ENCODE measurements at places on chromosomes 12 and 14.

GRCh38 chr12:122880155-122880667, 15.7 kb downstream of the VPS37B start:
- DNase-seq = peak; percentile 4

DNA sequence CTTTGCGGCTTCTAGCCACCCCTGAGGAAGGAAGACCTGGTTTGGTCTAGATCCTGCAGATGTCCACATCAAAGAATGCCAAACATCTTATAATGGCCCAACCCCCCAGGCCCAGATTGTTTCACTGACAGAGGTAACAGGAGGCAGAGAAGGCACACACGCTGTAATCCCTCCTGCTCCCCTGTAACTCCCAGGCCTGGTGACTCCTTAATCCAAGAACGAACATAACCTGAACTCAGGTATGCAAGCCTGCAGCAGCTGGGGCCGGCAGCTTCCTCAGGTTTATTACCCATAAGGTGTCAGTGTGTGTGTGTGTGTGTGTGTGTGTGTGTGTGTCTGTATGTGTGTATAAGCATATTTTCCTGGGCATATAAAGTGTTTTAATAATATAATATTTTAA, 52.7 kb downstream of the ERH start:
- DNase-seq = no peak

GRCh38 chr12:5013266-5013730, 30.4 kb upstream of the KCNA5 start:
- DNase-seq = no peak

- peak; percentile 75 for DNase-seq
Measured at GRCh38 chr12:117874842-117875434, 93.9 kb downstream of the KSR2 start.

DNA sequence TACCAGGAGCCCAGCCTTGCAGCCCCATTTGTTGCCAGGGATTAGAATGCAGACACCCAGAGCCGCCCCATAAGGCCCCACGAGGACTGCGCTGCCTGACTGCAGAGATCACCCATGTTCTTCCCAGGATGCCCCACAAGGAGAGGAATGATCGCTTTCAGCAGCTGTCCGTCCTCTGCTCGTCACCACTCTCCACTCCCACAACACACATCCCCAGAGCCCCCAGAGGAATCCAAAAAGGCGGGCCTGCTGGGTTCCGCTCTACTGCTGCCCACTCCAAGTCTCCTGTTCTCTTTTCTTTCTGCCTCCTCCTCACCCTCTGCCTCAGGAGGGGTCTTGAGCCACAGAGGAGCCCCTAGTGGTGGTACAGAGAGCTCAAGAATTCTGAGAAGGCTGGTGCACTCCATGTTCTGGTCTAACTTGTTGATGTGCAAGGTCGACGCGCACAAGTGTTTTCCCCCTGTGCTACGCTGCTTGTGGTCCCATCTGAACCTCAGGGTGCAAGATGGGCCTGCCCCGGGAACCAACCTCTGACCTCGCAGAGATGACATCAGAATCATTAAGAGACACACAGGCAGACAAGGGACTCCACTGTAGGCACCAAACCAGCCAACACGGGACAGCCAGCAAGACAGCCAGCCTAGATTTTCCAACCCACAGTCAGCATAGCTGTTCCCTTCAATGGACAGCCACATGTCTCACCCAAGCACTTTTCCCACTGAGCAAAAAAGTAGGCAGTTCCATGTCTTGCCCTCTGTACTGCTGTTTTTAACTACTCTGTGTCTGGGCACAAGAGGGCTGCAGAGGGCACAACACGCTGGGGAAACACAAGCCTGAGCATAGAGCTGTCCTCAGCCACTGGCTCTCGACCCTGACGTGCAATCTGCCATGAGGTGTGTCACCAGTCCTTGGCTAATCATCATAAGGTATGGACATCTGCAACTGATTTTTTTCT, 29.9 kb downstream of the PXN start:
- DNase-seq = peak; percentile 49

DNA sequence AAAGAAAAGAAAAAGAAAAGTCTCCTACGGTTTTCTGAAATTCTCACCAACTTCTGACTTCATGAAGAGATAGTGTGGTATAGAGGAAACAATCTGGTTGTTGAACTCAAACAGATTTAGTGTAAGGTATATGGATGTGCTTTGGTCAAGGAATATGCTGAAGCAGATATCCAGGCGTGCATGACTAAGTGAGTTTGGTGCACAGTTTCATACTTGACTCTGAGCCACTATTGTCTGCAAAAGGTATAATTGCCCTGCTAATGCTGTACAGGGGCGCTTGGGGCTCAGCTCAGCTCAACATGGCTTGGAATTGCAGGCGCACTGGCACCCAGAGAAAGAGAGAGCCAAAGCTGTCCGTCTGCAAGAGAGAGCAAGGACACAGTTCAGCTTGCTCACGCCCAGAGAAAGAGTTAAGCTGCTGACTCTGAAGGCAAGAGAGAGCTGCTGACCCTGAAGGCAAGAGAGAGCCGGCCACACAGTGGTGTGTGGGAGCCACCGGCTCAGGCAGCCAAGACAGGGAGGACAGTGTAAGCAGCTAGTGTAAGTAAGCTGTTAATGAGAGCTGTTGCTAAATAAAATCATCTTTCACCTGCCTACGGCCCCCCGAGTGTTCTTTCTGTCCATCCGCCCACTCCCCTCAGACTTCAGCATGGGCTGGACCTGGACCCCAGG, 66.4 kb upstream of the SLC38A4 start:
- no peak for DNase-seq

DNA sequence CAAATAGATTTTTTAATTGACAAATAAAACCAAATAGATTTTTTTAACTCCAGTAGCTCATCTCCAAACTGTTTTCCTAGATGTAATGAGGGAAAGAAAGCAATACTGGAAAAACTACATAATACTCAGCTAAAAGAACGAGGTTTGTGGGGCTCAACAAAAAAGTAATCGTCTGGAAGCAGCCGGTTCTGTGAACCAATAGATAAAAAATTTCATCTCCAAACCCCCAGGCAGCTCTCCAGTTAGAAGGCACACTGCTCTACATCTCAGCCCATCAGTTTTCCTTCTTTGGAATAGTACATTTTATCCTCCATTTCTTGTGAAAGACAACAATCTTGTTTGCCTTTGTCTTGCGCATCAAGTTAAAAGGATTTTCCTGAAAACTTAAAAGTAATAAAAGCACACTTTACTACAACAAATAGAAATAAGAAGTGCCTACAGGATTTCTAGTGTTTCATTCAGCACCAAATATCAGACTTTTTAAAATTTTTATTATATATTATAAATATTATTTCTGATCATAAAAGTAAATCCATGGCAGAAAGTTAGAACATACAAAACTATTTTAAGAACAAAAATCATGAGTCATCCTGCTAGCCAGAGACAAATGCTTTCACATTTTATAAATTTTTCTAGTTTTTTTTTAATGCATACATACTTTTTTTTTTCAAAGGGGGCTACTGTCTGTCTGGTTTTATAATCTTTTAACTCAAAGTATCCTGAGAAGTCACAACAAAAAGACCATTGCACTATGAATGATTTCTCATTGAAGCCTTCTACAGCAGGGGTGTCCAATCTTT, 67.7 kb downstream of the EPS8 start:
- no peak for DNase-seq

GRCh38 chr14:22265319-22266141, 323.5 kb downstream of the DAD1 start:
- no peak for DNase-seq

DNA sequence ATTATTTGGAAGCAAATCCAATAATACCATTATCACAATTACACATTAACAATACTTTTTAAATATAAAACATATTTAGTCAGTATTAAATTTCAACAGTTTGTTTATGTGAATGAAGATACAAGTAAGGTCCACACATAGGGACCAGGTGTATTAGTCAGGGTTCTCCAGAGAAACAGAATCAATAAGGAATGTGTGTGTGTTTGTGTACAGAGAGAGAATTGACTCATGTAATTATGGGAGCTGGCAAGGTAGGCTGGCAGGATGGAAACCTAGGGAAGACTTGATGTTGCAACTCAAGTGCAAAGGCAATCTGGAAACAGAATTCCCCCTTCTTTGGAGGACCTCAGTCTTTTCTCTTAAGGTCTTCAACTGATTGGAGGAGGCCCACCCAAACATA, 123.2 kb upstream of the OTX2 start:
- no peak for DNase-seq

DNA sequence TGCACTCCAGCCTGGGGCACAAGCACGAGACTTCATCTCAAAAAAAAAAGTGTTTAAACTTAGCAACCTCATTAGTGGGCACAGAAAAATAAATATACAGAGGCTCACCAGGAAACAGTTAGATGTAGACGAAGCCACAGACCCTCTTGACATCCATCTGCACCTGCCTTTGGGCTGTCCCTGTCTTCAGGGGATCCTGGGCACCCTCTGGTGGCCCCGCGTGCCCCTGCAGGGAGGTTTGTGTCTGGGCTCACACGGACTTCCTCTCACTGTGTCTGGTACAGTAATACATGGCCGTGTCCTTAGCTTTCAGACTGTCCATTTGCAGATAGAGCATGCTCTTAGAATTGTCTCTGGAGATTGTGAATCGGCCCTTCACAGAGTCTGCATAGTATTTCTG, 916.5 kb downstream of the TMEM121 start:
- DNase-seq = peak; percentile 16

DNA sequence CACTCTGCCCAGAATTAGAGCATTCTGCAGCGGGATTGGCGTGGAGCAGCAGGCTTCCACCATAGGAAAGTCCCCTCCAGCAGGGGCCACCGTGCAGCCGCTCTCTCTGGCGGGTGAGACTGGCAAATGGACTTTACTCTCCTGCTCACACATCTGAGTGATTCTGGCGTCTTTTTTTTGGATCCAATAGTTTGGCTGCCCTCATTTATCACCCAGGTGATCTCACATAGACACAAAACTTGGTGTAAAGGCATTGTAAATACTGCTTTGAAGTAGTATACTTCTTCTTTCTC, 130.3 kb downstream of the TGFB3 start:
- DNase-seq = no peak

DNA sequence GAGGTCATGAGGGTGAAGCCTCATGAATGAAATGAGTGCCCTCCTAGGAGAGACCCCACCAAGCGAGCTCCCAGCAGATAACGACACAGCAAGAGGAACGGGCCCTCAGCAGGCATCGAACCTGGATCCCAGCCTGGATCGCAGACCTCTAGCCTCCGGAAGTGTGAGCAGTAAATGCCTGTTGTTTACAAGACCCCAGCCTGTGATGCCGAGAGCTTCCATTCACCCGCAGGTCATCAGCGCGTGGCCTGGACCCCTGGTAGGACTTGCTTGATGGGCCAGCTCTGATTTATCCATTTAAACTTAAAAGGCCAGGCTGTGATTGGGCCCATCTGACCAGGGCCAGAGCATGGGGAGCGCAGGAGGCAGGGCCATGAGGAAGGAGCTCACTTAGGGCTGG, 7.0 kb downstream of the TMEM179 start:
- no peak for DNase-seq

DNA sequence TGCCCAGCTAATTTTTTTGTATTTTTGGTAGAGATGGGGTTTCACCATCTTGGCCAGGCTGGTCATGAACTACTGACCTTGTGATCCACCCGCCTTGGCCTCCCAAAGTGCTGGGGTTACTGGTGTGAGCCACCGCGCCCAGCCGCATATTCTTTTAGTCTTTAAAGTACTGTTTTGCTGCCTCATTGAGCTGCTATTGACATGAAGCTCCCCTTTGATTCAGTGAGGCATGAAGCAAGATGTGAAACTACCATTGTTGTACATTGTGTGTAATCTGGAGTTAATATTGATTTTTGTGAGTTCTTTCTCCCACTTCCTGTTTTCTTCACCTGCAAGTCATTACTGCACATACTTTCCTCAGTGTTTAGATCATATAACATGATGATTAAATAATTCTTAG, 80.8 kb downstream of the MNAT1 start:
- DNase-seq = no peak

- DNase-seq = no peak
Measured at GRCh38 chr12:90896821-90897220, 58.2 kb downstream of the CCER1 start.

DNA sequence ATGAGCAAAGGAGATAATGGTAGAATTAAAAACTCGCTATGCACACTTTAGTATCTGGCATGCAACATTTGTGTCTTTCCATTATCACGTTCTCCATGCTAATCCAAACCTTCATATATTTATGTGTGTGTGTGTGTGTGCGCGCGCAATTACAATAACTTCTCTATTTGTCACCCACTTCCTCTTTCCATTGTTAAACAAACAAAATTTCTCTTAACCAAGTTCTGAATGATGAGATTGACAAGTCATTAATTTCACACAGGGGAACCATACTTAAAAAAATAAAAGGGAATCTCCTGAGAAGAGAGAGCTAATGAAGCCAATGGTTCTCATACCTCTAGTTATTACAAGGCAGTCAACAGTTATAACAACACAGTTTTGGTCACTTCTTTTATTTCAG, 575.9 kb upstream of the MDGA2 start:
- no peak for DNase-seq

DNA sequence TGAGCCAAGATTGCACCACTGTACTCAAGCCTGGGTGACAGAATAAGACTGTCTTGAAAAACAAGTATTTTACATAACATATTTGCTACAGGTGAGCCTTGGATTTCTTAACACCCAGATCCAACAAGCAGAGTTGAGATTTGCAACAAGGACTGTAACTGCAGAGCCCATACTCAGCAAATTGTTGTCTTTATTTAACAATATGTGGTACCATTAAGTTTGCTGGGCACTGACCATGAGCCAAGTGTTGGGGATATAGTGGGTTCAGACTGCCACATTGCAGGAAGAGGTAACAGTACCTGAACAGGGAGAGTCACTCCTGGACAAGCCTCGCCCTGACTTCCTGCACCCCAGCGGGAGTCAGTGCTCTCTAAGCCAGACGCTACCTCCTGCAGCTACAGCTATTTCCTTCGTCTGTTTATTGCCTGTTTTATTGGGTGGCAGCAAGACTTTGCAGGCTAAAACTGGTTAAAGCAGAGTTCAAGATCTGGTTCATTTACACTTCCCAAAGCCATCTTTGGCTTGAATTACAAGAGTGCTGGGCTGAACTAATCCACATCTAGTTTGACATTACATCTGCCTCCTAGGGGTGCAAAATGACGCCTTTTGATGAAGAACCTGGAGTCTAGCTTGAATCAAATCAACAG, 12.5 kb downstream of the AHSA1 start:
- no peak for DNase-seq

GRCh38 chr12:45243963-45244362, 28.1 kb downstream of the ANO6 start:
- no peak for DNase-seq

GRCh38 chr14:54642801-54643695, 76.1 kb downstream of the SAMD4A start:
- DNase-seq = peak; percentile 55

- peak; percentile 72 for DNase-seq
Measured at GRCh38 chr14:101721951-101722661, 39.4 kb upstream of the PPP2R5C start.

All from natural killer cell (primary cell).